Glutamatergic neuron (in vitro differentiated cells): ENCODE measurements at places on chromosomes 1 and 21. TPM values are rescaled to one million over a fixed set of nuclear protein-coding genes. Genes with fewer than 3 reads are reported as not detected.

The MNDA gene
- not detected for total RNA-seq

The ERG gene
- total RNA-seq = not detected

The FABP3 gene
- total RNA-seq = 148 TPM

The VWA5B1 gene
- 0.10 TPM for total RNA-seq

The KCNJ15 gene
- total RNA-seq = not detected

The LRRC7 gene
- total RNA-seq = 19.1 TPM

The AGT gene
- 6.3 TPM for total RNA-seq

The LCE2C gene
- total RNA-seq = not detected

The TTC34 gene
- 0.74 TPM for total RNA-seq

The ARMH1 gene
- 4.9 TPM for total RNA-seq

The SORT1 gene
- total RNA-seq = 53.2 TPM

The LCK gene
- 0.37 TPM for total RNA-seq

The PPIH gene
- 22.6 TPM for total RNA-seq

The DNAI4 gene
- 0.78 TPM for total RNA-seq

The HSD3B1 gene
- total RNA-seq = not detected

The GPR25 gene
- not detected for total RNA-seq

The MTARC1 gene
- total RNA-seq = 22.0 TPM

The FALEC gene
- total RNA-seq = not detected

The SPAG17 gene
- total RNA-seq = not detected

The PLPP3 gene
- 11.7 TPM for total RNA-seq

The GJB4 gene
- not detected for total RNA-seq

The HPDL gene
- 2.3 TPM for total RNA-seq

The NHLH2 gene
- total RNA-seq = 255 TPM

The ZMYND12 gene
- total RNA-seq = 0.49 TPM

The TNFRSF4 gene
- 0.29 TPM for total RNA-seq

The CTH gene
- total RNA-seq = 7.3 TPM

The TMEM79 gene
- total RNA-seq = 2.4 TPM

The NGF gene
- total RNA-seq = 0.83 TPM

The MROH9 gene
- not detected for total RNA-seq

The TSEN15 gene
- total RNA-seq = 23.6 TPM

The PERM1 gene
- 0.32 TPM for total RNA-seq

The HP1BP3 gene
- total RNA-seq = 192 TPM

The ETV3L gene
- not detected for total RNA-seq

The MYOC gene
- total RNA-seq = not detected

The CLCNKA gene
- total RNA-seq = 0.34 TPM

The ECE1 gene
- total RNA-seq = 36.1 TPM
